Left renal cortex interstitium (tissue), 4 donors: ENCODE measurements at places on chromosomes 16 and 17.

- no peak for DNase-seq
These were observed 62.9 kb downstream of the SMURF2 start for GRCh38 chr17:64599187-64599676.

DNA sequence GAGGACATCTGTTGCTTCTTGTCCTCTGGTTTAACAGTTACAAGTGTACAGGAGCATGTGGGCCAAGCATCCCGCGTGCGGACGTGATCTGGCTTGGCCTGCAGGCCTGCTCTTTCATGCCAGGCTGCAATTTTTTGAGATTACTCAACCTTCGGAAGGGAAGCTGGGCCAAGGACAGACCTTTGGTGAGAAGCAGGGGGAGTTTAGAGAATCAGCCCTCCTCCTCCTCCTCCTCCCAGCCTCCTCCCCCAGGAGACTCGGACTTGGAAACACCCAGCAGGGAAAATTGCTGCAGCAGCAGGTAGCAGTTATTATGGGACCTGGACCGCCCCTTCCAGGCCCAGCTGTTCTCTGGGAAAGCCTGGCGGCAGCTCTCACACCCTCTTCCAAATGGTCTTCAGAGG is 5.1 kb upstream of the KLHL36 start:
- no peak for DNase-seq

DNA sequence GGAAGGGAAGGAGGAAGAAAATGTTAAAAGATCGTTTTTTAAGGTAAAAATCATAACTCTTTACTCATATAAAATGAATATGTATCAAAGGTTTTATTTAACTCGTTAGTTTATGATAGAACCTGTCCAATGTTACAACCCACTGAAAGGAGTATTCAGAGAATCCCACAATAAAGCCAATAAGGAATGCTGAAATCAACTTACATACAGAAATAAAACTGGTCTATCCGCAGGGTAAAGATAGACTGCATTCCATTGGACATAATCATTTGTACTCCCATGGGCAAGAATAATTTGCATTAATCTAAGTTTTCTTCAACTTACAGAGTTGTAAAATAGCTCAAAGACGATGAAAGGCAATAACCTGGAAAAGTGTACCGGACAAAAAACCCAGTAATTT is 17.9 kb upstream of the BEAN1 start:
- DNase-seq, result no peak

DNA sequence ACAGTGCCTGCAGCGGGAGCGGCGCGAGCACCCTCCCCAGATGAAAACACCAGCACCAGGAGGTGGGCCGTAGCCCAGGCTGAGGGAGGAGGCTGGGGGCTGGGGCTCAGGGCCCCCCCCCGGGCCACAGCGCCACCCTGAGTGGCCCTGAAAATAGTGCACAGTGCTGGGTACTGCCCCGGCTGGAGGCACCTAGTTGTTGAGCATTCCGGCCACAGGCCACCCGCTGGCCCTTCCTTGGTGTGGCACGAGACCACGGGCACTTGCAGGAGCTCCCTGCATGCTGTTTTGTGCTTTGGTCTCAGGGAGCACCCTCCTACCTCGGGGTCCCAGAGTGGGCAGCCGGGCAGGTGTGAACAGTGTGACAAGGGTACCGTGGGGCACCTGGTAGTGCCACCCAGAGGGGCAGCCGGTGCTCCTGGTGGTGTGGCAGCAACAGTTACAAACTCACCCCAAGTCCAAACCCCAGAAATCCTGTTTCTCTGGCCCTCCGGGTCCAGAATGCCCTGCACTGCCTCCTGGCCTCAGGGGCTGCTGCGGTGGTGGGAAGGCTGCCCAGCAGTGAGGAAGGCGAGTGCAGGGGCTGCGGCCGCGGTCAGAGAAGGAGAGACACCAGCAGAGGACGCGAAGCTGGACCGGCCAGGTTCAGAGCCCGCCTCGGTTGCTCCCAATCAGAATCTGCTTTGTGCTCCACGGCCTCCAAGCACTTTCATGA is 11.9 kb downstream of the FSCN2 start:
- DNase-seq, result no peak

- no peak for DNase-seq
These were observed 1.7 kb upstream of the SLC47A2 start for GRCh38 chr17:19718041-19718612.

DNA sequence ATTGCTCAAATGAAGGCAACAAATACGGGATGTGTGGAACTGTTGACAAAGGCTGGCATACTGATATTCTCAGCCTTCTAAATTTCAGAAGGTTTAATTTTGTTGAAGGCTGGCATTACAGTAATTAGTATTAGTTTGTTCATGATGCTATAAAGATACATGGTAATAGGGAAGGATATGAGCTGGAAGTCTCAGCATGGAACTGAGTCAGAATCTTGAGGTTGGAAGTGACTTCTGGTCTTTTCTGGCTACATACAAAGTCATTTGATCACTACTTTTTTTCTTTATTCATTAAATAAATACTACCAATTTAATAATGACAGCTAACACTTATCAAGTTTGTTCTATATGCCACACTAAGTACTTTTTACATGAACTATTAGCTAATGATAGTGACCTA is 22.6 kb downstream of the RABEP1 start:
- DNase-seq, result no peak

DNA sequence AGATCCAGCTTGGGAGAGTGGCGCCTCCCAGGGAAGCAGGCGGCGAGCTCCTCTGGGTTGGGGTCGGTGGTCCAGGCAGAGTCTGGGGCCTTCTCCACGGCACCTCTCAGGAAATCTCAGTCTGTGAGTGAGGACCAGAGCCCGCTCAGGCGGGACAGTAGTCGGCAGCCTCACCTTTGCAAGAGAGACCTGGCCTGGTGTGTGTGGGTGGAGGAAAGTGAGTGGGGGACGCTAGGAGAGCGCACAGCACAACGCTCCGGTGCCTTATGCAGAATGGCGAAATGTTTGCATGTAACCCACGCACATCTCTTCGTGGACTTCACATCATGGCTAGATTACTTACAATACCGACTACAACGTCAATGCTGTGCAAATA is 2.2 kb downstream of the AHSP start:
- DNase-seq, result no peak

DNA sequence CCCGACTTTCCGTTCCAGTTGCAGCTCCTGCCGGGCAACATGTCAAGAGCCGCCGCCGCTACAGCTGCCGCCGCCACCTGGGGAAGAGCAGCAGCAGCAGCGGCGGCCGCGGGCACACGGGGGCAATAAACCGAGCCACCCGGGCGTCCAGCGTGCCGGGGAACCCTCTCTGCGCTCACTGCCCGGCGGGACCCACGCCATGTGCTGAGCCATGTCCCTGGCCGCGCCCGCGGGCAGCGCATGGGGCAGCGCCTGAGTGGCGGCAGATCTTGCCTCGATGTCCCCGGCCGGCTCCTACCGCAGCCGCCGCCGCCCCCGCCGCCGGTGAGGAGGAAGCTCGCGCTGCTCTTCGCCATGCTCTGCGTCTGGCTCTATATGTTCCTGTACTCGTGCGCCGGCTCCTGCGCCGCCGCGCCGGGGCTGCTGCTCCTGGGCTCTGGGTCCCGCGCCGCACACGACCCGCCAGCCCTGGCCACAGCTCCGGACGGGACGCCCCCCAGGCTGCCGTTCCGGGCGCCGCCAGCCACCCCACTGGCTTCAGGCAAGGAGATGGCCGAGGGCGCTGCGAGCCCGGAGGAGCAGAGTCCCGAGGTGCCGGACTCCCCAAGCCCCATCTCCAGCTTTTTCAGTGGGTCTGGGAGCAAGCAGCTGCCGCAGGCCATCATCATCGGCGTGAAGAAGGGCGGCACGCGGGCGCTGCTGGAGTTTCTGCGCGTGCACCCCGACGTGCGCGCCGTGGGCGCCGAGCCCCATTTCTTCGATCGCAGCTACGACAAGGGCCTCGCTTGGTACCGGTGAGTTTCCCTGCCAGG is 604 bp downstream of the HS3ST3B1 start:
- no peak for DNase-seq

- DNase-seq, result no peak
These were observed 18.9 kb downstream of the KCNJ18 start for GRCh38 chr17:21711182-21711581.

GRCh38 chr16:87850009-87851006 is 19.0 kb downstream of the SLC7A5 start:
- DNase-seq, result no peak

DNA sequence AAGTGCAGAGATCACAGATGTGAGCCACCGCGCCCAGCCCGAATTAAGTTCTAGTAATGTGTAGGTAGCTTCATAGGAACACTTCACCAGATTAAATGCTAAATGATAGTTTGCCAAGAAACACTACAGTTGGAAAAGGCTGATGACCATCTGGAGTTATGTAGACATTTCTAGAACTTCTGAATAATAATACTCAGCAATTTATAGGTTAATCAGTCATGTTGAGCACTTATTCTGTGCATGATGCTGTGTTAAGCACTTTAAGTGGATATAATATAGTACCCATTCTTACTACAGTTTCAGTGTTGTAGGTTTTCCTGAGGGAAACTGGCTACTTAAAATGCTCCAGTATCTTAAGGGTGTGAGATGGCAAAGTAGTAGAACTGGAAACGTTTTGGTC is 45.2 kb downstream of the NUP93 start:
- no peak for DNase-seq

DNA sequence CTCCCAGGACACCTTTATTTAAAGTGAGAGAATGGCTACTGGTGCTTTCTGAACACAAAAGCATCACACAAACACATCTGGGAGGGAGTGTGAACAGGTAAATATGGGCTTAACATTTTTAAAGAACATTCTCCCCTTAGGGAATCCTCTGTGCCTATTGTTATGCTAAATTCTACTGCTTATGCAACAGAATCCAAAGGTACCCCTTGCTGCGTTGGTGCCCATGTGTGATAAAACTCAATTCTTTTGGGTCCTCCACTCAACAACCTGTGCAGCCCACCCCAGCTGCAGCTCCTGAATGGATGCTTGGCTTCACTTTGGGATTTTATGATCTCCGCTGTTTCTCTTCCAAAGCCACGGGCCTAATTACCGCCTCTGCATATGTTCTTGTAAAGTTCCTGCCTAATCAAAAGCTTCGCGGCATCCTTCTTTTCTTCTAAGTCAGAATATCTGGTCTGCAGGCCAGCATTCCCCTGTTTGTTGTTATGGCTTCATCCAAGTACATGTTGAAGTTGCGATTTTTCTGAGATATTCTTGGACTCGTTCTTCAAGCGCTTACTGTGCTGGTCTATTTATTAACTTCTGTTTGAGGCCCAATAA is 23.9 kb downstream of the RHBDL3 start:
- DNase-seq, result no peak
